ENCODE measurements at places on chromosomes 1 and 21. TPM values are rescaled to one million over a fixed set of nuclear protein-coding genes. Genes with fewer than 3 reads are reported as not detected.

GRCh38 chr1:60222360-60223115 lies 149.0 kb upstream of the C1orf87 start:
- H3K27me3 ChIP-seq: no peaks in the 10 kb centered on the region
- H3K4me1 ChIP-seq: no peaks in the 10 kb centered on the region
- DNase-seq: no peak

DNA sequence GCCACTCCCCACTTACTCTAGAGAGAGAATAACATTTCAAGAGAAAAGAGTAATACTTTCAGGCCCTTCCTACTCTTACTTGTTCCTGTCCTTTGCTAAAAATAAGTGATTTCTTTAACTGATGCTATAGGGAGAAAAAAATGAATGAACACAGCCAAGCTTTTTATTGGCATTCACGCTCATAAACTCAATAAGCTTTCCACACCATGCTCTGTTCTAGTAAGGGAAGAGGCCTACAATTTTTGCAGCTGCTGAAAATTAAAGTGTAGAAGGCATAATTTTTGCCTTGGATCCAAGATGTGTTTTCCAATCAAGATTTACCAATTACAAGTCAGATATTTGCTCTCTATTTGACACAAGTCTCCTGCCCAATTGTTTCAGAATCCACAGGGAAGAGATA lies 188.1 kb upstream of the RGS18 start:
- no peak overlapping the region for H3K4me3 ChIP-seq
- H3K4me1 ChIP-seq: no peaks in the 10 kb centered on the region
- H3K36me3 ChIP-seq: no peaks in the 10 kb centered on the region
- DNase-seq: no peak
- H3K27me3 ChIP-seq: no peaks in the 10 kb centered on the region

GRCh38 chr1:42529724-42530181 lies 66.7 kb downstream of the CCDC30 start:
- DNase-seq: no peak
- peaks cover 3% of the 10 kb centered on the region for H3K36me3 ChIP-seq
- peak overlapping the region; percentile 77 for H3K27ac ChIP-seq
- peak overlapping the region; percentile 79 for H3K4me3 ChIP-seq
- peaks cover 2% of the 10 kb centered on the region for H3K4me1 ChIP-seq

- DNase-seq: no peak
- no peak overlapping the region for H3K27ac ChIP-seq
- peaks cover 58% of the 10 kb centered on the region for H3K4me1 ChIP-seq
- H3K27me3 ChIP-seq: no peaks in the 10 kb centered on the region
Observed at GRCh38 chr1:230072296-230072695, 5.3 kb downstream of the GALNT2 start.

GRCh38 chr1:156750711-156751450 lies 594 bp downstream of the HDGF start:
- DNase-seq: peak; percentile 56
- H3K4me3 ChIP-seq: peak overlapping the region; percentile 93
- peaks cover 70% of the 10 kb centered on the region for H3K4me1 ChIP-seq
- no peaks in the 10 kb centered on the region for H3K36me3 ChIP-seq

The CFHR1 gene
- polyA plus RNA-seq: not detected

DNA sequence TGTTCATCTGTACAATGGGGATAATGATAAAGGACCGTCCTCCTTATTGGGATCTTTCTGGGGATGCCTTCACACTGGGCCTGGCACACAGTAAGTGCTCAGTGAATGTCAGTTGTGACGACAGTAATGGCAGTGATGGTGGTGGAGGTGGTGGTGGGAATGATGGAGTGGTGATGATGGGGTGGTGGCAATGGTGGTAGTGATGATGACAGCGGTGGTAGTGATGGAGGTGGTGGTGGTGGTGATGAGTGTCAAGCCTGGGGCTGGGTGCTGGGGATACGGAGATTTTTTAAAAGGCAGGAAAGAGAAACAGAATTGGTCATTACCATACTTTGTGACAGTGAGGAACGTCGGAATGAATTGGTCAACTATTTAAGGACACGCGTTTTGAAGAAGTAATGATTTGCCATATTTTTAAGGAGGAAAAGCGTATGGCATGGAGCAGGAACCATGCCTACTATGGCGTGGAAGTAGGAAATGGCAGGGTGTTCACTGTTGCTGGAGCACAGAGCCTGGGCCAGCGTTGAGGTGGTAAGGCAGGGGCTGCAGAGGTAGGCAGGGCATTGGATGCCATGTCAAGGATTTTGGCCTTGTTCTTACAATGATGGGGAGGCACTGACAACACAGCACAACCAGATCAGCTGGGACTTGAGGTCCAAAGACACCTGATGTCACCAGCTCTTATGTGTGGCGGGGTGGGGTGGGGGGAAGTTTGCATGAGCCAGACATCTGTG lies 128.7 kb downstream of the ACTL8 start:
- peaks cover 60% of the 10 kb centered on the region for H3K27me3 ChIP-seq
- H3K36me3 ChIP-seq: no peaks in the 10 kb centered on the region
- DNase-seq: no peak
- H3K4me1 ChIP-seq: no peaks in the 10 kb centered on the region
- H3K27ac ChIP-seq: no peak overlapping the region
- H3K4me3 ChIP-seq: no peak overlapping the region

- H3K4me1 ChIP-seq: no peaks in the 10 kb centered on the region
- no peak overlapping the region for H3K4me3 ChIP-seq
- H3K36me3 ChIP-seq: no peaks in the 10 kb centered on the region
- no peak overlapping the region for H3K27ac ChIP-seq
- no peak for DNase-seq
Observed at GRCh38 chr1:206538901-206539640, 31.7 kb downstream of the RASSF5 start.

The SPATA6 gene
- polyA plus RNA-seq: 0.95 TPM

The ERG gene
- not detected for polyA plus RNA-seq

The OR2AK2 gene
- not detected for polyA plus RNA-seq

All from naive thymus-derived CD8-positive, alpha-beta T cell (primary cell).